ENCODE measurements at places on chromosomes 1 and 21.

GRCh38 chr1:2823921-2824610 is 22.6 kb upstream of the TTC34 start:
- DNase-seq = no peak

DNA sequence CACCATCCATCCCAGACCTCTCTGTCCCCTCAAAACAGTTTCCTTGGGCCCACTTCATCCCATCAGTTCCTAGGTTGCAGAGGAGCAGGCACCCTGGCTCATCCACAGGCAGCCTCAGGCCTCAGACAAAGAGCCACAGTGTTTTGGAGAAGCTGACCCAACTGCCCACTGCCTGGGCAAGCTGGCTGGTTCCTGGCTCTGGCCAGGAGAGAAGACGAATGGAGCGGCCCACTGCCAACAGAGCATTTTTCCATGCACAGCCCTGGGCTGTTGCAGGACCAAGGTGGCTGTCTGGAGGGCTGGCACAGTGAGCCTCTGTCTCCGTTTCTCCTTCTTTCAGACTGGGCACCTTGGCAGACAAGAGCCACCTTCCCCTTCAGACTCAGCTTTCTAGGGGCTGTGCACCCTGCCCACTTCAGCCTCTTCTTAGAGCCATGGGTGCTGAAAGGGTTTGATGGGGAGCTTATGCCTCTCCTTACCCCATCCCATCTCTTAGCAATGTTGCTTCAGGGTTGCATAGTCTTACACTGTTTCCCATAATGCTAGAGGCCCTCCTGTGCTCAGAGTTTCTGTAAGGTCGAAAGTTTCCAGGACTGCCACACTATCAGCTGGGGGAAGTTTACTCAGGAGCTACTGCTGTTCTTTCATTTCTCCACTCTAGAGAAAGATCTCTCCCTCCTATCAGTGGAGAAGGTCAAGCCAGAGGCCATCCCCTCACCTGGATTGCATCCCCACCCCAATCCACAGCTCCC is 973 bp downstream of the FMOD start:
- DNase-seq = no peak

- no peak for DNase-seq
Observed at GRCh38 chr1:224621813-224622682, 5.9 kb downstream of the CNIH3 start.

- no peak for DNase-seq
Observed at GRCh38 chr1:119083980-119084379, 56.5 kb downstream of the WARS2 start.

- DNase-seq = no peak
Observed at GRCh38 chr1:32286763-32287162, 5.1 kb upstream of the HDAC1 start.

GRCh38 chr1:116371752-116372151 is 1.3 kb upstream of the ATP1A1 start:
- DNase-seq = no peak

- peak; percentile 51 for DNase-seq
Observed at GRCh38 chr1:154759196-154759595, 110.9 kb downstream of the KCNN3 start.

- no peak for DNase-seq
Observed at GRCh38 chr21:17386498-17386897, 126.3 kb upstream of the CXADR start.

GRCh38 chr1:118077331-118078045 is 107.5 kb downstream of the SPAG17 start:
- no peak for DNase-seq

GRCh38 chr21:36804874-36805611 is 106.1 kb downstream of the SIM2 start:
- no peak for DNase-seq
